Activated CD4-positive, alpha-beta T cell treated with anti-CD3 and anti-CD28 coated beads for 36 hours (primary cell): ENCODE measurements at places on chromosomes 1 and 21.

GRCh38 chr1:176522310-176522845 lies 59.4 kb downstream of the PAPPA2 start:
- DNase-seq, result no peak

DNA sequence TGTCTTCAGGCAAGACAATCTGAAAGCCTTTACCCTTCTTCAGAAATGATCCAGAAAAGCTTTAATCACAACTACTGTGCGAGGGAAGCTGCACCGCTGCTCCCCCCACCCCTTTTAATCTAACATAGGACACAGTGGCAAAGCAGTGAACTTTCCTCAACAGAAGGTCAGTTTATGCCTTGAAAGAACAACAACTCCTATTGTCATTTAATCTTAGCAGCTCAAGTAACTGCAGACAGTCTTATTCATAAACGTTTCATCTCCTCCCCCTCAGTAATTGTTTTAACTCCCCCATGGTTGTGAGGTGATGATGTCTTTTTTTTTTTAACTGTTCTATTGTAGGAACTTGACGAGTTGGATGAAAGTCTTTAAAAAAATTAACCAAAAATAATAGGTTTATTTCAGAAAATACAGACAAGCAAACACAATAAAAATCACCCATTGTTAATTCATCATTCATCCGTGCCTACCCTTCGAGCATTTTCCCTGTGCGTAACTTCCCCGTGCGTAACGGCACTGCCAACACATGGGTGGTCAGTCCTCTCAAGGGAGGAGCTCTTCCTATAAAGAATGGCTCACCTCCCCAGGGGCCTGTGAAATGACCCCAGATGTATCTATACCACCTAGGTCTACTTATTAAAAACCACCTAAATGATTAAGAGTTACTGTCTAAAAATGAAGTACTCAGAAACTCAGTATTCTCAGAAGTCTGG lies 3.3 kb upstream of the ADAR start:
- no peak for DNase-seq

DNA sequence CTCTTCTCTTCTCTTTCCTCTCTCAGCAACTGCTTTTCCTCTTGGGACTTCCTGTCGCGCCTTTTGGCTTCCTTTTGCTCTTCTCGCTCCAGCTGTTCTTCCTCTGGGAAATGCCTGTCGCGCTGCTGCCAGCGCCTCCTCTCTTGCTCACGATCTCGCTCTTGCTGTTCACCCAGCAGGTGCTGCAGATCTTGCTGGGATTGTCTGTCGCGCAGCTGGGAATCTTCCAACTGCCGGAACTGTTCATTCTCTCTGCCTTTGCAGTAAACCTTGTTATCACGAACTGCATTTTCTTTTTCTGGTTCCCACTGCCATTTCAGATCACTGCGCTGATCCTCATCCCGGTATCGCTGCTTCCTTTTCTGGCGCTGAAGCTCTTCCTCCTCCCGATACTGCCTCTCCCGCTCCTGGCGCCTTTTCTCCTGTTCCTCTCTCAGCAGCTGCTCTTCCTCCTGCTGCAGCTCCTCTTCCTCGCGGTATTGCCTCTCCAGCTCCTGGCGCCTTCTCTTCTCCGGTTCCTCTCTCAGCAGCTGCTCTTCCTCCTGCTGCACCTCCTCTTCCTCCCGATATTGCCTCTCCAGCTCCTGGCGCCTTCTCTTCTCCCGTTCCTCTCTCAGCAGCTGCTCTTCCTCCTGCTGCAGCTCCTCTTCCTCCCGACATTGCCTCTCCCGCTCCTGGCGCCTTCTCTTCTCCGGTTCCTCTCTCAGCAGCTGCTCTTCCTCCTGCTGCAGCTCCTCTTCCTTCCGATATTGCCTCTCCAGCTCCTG lies 5.8 kb downstream of the TCHH start:
- peak; percentile 6 for DNase-seq

DNA sequence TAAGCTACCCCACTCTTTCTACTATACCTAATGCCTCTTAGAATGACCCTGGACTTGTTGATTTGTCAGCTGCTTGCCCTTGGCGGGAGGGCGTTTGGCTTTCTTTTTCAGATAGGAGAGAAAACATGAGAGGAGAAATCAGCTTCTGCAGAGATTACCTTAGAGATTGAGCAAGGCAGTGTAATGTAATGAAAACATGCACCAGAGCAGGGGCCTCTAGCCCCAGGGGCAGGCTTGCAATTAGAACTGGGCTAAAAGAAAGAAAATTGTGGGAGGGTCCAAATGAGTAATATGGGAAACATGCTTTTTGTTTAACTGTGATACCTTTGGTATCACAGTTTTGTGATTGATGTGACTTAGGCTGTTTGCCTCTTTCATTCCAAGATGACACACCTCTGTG lies 89.7 kb downstream of the PBX1 start:
- no peak for DNase-seq

DNA sequence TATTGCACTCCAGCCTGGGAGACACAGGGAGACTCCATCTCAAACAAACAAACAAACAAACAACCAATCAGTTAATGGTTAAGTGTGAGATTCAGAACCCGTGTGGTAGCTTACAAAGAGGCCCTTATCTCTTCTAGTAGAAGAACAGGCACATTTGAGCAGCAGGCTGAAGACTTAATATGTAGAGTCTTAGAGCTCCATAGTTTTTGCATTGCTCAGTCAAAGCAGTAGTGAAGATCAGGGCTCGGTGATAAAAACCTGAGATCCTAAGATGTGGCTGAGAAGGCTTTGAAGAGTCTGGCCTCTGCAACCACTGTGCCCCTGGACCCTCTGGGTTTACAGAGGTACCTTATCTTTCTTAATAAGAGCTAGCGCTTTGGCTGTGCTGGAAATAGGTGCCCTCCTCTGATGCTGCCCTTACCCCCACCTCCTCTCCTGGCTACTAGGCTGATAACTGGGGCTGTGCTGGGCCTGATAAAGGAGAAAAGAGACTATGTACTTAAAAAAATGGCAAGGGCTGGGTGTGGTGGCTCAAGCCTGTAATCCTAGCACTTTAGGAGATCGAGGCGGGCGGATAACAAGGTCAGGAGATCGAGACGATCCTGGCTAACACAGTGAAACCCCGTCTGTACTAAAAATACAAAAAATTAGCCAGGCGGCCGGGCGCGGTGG lies 10.5 kb upstream of the UCK2 start:
- DNase-seq, result no peak

- DNase-seq, result no peak
Measured at GRCh38 chr1:153984123-153984894, 1.8 kb downstream of the RAB13 start.
